Hematopoietic multipotent progenitor cell treated with erythropoietin and hydrocortisone succinate and interleukin-3 and kit ligand, for 4 days (in vitro differentiated cells): ENCODE measurements at places on chromosomes 2 and 18.

- no peak for DNase-seq
Observed at GRCh38 chr2:174796319-174796771, 32.1 kb upstream of the CHRNA1 start.

GRCh38 chr2:39787950-39788349, 8.9 kb upstream of the THUMPD2 start:
- no peak for DNase-seq

GRCh38 chr2:187493877-187494568, 46.0 kb upstream of the CALCRL start:
- peak; percentile 53 for DNase-seq

GRCh38 chr2:44952143-44952805, 10.8 kb downstream of the SIX3 start:
- DNase-seq: peak; percentile 85

DNA sequence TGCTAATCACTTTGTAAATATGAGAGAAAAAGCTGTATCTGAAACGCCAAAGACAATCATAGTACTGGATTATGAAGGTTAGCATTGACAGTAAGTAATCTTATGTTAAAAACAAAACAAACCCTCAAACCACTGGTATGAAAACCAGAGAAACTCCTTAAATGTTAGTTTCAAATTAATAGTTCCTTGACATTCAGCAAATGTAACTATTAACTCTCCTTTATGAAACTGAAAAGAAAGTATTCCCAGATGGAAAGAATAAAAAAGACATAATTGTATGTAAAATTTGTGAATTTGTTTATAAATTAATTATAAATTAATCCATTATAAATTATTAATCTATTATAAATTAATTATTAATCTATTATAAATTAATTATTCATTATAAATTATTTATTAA, 12.3 kb downstream of the FASTKD1 start:
- peak; percentile 36 for DNase-seq

GRCh38 chr2:161974461-161974860, 99.6 kb downstream of the DPP4 start:
- no peak for DNase-seq

DNA sequence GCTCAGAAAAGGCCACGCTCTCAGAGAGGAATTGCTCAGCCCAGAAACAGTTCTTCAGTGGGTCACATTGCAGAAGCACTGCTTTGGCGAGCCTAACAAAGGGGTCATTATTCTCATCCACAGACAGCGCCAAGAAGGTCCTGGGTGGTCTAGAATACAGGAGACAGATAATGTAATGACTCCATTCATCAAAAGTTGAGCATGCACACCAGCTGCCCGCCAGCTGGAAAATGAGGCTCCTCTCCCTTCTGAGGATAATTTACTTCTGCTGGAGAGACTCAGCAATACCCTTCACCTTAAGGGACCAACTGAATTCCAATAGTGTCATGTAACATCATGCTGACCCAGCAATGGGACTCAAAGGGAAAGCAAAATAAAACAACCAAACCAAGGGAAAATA, 79.9 kb downstream of the TRIB2 start:
- no peak for DNase-seq

DNA sequence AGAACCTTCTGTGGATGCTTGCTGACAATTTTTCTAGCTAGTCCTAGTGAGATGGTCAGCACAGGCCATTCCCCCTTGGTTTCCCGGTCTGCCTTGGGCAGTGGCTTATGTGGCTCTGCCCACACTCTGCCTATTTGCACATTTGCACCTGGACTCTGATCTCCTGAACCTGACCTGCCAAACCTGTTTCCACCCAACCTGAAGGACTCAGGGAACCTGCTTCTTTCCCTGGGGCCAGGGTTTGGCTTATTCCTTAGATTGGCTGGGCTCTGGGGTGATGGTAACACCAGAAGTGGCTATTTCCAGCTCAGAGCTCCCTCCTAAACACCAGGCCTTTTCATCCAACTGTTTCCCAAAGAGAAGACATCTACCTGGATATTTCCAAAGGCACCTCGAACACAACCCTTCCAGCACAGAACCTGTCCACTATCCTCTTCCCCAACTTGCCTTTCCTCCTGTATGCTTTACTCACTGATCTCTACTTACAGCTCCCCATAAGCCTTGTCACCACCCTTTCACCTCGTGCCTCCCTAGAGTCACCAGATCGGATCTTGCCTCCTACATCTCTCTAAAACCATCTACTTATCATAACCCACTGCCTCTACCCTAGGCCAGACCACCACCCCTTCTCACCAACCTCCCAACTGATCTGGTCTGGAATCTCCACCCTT, 5.8 kb upstream of the MTA3 start:
- DNase-seq: no peak

DNA sequence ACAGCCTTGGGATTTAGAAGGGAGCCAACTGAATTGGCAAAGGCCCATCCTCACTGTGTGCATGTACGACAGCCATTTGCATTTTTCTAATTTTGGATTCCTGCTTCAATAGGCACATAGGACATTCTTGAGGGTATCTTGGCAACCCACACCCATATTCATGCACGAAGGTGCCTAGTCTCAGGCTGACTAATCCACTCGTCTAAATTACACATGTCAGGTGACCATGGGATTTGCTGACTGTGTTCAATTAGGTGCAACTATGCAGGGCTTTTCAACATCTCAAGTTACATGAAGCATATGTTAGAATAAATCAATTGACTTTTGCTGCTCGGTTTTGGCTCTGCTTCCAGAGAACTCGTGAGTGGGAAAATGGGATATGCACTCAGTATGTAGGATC, 249.7 kb downstream of the SP3 start:
- no peak for DNase-seq

GRCh38 chr2:12076810-12077209, 330.4 kb downstream of the LPIN1 start:
- DNase-seq: no peak

DNA sequence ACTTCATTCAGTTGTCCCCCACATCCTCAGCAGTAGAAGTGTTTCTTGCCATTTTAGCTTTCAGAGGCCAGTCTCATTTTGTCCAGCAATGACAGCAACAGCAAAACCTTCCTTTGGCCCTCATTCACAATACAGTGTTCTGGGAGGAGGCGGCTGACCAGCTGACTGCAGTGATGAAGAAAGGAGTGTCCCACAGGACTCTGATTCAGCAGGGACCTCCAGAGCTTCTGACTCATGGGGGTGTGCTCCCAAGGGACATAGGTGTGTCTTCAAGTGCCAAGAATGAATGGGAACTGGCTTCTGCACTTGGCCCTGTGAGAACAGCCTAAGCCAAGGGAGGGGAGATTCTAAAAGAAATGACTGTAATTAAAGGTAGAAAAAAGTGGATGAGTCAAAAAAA, 147.0 kb upstream of the PELI1 start:
- DNase-seq: no peak

DNA sequence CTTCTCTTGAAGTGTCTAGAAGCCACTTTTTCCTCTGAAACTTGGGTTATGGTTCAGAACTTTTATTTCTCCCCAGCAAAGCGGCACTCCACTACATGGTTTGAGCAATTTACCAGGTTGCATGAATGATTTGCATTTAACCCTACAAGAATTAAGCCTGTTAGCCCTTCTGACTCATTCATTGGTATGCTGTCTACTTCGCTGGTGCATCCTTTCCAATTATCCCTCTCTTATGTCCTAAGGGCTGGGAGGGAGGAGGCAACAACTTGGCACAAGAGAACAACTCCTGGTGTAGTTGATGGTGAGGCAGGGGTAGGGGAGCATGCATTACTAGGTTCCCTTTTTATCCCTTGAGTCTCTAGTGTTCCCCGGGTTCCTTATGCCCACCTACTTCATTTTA, 293.4 kb upstream of the MEX3C start:
- no peak for DNase-seq

DNA sequence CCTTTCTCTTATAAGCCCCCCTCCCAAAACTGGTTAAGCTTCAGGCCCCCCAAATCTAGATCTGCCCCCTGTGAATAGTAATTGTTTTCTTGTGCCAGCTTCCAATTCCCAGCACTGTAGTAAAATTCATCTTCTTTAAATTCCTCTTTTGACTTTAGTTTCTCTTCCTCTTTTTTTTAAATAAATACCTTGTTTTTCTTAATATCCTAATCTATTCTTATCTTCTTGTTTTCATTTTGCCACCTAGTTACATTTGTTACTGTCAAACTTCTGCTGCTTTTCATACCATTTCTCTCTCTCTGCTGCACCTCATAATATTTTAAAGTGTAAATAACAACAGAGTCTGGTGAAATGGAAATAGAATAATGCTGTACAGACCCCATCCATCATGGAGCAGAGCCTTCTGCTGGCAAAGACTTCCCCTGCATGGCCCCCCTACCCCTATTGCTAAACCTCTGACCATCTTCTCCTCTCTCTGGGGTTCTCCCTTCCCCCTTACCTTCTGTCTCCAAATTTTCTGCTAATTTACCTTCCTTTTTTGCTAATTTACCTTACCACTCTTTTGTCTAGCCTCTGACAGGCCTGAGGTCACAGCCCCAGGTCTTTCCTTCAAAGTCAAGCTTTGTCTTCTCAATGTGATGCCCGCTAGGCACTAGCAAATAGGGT, 94.9 kb upstream of the PAPOLG start:
- DNase-seq: no peak

DNA sequence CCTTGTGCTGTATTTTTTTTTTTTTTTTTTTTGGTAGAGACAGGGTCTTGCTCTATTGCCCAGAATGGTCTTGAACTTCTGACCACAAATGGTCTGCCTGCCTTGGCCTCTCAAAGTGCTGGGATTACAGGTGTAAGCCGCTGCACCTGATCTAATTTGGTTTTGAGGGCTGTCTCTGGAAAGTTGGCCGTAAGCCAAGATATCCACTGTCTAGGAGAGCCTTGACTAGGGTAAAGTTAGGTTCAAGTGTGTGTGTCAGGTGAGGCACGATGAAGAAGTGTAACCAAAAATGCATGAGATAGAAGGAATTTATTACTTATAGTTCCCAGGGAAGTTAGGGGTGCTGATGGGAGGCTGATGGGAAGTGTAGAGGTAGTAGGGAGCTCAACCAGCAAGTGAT, 46.7 kb downstream of the INO80C start:
- no peak for DNase-seq

GRCh38 chr2:200077210-200077650, 121.8 kb downstream of the MAIP1 start:
- DNase-seq: no peak

DNA sequence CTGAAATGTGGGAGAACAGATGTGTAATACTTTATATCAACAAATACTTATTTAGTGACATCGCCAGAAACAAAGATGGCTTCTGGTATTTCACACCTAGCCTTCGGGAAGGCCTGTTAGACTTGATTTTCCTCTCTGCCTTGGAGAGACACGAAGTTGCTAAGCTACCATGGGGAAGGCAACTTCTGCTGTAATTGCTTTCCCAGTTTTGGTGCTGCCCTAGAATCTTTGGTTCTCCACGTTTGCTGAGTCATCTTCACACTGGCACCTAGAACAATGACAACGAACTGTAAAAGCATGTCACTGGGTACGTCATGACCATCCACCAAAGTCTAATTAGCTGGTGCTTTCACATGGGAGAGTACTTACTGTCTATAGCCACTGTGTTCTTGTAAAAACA, 58.7 kb upstream of the ACTR3 start:
- DNase-seq: peak; percentile 18

GRCh38 chr18:34594266-34594665, 115.8 kb upstream of the DTNA start:
- no peak for DNase-seq

GRCh38 chr2:210561475-210561874, 5.1 kb downstream of the CPS1 start:
- no peak for DNase-seq

DNA sequence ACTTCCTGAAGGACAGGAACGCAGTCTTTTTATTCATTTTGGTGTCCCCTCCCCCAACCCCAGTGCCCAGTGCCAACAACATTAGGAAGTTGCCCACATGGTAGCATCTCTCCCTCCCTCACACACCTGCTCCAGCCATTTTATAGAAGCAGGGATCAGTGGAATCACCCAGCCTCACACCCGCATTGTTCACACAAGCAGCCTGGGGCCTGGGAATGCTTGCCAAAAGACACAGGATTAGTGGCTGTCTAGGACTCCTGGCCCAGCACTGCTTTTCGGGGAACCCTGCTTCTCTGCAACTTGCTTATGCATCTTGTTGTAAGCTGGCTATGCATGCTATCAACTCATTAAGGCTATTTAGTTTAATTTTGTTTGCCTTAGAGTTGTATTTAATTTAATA, 17.9 kb downstream of the TMEM37 start:
- DNase-seq: no peak

- no peak for DNase-seq
Observed at GRCh38 chr2:130981667-130982066, 111.6 kb downstream of the FAM168B start.

- no peak for DNase-seq
Observed at GRCh38 chr2:20986024-20986939, 57.6 kb downstream of the APOB start.

- no peak for DNase-seq
Observed at GRCh38 chr2:202098291-202098690, 25.2 kb downstream of the KIAA2012 start.

- no peak for DNase-seq
Observed at GRCh38 chr2:1730015-1730927, 14.0 kb downstream of the PXDN start.

GRCh38 chr2:227464361-227464760, 7.6 kb upstream of the AGFG1 start:
- DNase-seq: no peak

DNA sequence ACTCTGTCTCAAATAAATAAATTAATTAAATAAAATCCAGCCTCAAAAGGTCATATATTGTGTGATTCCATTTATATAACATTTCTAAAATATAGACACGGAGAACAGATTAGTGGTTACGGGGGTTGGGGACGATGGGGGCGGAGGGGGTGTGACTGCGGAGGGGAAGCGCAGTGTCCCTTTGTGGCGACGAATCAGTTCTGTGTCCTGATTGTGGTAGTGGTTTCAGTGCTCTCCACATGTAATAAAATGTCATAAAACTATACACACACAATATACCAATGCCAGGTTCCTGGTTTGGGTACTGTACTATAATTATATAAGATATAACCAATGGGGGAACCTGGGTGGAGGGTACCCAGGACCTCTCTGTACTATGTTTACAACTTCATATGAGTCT, 186.4 kb downstream of the ANAPC1 start:
- peak; percentile 64 for DNase-seq

GRCh38 chr2:67619204-67619603, 222.1 kb downstream of the ETAA1 start:
- no peak for DNase-seq

DNA sequence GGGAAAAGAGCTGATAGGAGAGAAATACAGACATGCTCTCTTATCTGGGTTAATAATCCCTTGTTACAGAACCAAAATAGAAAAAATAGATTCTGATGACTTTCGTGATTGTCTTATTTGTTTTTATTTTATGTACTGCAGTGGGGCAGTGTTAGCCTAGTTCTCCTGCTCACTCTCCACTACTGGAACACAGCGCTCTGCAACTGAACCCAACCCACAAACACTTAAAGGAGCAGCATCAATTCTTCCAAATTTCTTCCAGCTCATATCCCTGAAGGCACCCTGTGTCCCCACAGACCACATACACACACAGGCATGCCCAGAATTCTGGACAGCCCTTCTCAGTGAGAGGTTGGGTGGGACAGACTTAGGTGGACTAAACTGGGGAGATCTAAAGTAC, 160.6 kb downstream of the SS18 start:
- DNase-seq: no peak
